AG09309 (cell line): ENCODE measurements at places on chromosomes 1 and 21.
A peak's percentile ranks its signal among the peaks of the same experiment; 100 is the strongest.

- no peak for DNase-seq
Observed at GRCh38 chr1:46173361-46173856, 1.5 kb upstream of the TSPAN1 start.

GRCh38 chr1:67110352-67110751 is 24.4 kb downstream of the C1orf141 start:
- no peak for DNase-seq

- DNase-seq, result no peak
Observed at GRCh38 chr21:43961382-43961909, 50.7 kb upstream of the TRAPPC10 start.

DNA sequence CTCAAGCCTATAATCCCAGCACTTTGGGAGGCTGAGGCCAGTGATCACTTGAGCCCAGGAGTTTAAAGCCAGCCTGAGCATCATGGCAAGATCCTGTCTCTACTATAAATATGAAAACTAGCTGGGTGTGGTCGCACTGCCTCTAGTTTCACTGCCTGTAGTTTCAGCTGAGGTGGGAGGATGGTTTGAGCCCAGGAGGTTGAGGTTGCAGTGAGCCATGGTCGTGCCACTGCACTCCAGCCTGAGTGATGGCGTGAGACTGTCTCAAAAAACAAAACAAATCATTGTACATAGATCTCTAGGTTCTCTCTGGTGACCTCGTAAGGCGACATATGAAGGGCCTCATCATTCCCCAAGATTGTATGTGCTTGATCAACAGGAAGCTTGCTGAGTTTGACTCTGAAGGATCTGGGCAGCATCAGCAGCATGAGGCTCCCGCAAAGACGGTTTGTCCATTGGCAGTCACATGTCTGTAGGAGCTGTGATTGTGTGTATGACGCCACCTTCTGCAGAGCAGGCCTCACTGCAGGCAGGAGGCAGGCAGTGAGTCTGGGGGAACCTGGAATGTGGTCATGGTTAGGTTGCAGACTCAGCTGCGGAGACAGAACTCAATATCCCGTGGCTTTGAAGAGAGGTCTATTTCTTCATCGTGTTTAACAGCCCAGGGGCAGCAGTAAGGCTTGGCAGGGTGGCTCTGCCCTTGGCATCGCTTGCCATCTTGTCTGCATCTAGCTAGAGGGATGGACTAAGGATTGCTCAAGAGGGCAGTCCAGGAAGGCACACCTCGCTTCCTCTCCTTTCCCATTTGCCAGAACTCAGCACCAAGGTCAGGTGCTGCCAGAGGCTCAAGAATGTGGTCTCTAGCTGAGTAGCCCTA is 14.0 kb downstream of the ATP5PO start:
- DNase-seq, result peak; percentile 32

GRCh38 chr21:35252831-35253230 is 203.7 kb upstream of the RUNX1 start:
- peak; percentile 62 for DNase-seq

- no peak for DNase-seq
Observed at GRCh38 chr1:206953626-206954025, 7.4 kb upstream of the PIGR start.

DNA sequence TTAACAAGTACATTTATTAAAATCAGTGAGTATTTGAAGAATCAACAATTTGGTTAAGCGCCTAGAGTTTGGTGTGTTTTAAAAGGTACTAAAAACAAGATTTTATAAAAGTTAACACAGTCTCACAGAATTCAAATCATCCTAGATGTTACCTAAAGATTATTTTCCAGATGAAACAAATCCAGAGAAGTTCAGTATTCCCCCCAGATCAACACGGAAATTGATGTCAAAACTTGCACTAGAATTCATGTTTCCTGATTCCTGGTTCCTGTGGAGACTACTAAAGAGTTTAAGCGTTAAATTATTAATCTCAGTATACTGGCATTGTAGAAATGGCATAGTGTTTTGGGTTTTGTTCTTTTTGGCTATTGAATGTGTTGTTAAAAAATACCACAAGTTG is 1.4 kb downstream of the PTBP2 start:
- no peak for DNase-seq

DNA sequence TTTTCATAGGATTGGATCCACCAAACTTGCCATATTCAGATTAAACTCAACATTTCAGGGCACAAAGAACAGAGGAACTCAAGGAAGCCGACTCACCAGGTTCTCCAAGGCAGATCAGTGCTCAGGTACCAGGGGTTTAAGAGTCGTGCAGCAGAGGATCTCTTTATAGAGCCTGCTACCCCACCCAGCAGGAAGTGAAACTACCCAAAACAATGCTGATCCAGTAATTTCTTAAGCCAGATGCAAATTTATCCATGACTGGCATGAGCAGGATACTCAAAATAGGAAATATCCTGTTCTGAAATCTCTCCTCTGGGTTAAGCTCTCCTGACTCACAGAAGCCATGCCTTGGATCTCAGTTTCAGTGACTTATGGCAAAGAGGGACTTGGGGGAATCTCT is at the start of gene SPRR2A:
Gene SPRR2A (minus strand): TSS at position 138 of the 400 bp plus-strand sequence. CDS start 777 bp downstream, outside the sequence.
- no peak for DNase-seq

DNA sequence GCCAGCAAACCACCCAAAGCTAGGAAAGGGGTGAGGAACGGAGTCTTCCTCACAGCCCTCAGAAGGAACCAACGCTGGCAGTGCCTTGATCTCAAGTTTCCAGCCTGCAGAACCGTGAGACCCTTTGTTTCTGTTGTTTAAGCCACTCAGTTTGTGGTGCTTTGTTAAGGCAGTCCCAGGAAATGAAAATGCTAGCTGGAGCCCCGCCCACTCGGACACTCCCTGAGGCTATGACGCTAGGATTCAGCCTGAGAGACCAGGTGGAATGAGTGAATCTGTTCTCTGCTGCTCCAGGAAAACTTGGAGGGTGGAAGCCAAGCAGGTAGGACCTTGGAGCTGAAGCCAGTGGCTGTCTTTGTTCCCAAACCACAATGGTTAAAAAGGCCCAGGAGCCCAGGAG is 196.5 kb upstream of the POU3F1 start:
- no peak for DNase-seq

DNA sequence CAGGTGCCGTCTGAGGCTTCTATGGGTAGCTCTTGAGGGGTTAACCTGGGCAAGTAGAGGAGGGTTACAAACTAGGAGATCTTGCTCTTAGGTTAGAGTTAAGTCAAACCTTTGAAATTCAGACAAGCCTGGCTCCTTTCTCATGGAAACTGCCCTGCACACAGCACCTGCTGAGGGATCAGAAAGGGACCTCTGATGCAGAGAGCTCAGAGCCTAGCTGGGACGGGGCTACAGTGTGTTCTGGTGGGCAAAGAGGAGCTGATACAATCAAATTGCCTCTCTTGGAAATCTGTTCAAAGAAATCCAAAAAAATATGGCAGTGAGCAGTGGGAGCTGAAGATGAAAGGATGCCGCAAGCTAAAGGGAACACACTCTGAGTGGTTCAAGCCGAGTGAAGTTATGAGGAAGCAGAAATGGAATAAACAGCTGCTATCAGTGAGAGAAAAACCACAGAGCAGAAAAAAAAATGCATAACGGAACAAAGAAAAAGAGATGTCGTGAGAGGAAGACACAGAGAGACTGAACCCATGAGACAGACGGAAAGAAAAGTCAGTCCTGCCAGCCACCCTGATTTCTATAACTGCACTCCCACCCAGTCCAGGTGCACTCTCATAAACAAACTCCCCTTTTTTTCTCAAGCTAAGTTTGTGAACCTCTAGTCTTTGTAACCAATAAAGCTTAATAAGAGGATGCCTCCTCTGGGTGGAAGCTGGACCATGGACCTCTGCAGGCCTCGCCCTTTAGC is 26.6 kb downstream of the PAFAH2 start:
- DNase-seq, result no peak

DNA sequence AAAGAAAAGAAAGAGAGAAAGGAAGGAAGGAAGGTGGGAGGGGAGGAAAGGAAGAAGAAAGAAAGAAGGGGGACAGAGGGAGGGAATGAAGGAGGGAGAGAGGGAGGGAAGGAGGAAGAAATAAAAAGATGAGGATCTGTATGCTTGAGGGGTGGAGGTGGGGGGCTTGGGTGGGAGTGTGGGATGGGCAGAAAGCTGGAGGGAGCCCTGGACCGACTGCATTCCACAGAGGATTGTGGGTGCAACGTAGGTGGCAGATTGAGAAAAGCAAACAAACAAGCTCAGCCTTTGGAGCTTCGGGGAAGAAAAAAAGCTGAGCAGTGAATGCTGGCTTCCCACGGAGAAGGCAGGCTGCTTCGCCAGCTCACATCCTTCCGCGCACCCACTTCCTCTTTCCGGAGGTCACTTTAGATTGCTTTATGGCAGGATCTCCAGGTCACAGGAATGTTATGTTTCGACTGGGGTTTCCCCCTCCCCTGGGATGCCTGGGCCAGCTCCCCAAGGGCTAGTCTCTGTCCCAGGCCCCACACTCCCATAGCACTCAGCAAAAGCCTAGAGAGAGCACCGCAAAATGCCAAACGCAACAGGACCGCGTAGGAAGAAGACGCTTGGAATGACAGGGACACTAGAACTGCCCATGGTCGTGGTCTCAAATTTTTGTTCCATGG is 20.7 kb upstream of the LGALS8 start:
- DNase-seq, result no peak

DNA sequence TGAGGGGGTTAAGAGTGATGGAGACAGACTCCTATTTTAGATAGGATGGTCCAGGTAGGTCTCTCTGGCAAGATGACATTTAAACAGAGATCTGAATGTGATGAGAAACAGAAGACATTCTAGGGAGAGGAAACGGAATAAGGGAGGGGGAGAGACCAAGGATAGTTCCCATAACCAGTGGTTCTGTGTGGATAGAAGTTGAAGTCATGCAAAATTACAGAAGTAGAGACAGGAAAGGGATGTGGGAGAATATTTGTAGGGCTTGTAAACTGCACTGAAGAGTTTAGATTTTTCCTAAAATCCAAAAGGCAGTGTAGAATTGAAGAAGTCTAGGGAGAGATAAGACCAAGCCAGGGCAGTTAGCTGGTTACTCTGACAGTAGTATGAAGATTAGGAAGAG is 200.6 kb downstream of the GRIK1 start:
- DNase-seq, result no peak

DNA sequence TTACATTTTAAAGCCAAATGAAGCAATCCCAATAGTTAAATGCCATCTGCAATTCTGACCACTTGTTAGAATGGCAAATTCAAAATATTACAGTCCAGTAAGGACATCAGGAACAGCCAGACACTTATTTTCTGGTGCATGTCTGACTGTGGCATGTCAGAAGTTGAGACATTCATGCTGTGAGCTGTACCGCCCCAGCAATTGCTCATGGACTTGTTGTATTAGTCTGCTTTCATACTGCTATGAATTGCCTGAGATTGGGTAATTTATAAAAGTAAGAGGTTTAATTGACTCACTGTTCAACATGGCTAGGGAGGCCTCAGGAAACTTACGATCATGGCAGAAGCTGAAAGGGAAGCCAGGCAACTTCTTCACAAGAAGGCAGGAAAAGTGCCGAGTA is 19.1 kb downstream of the DDAH1 start:
- peak; percentile 70 for DNase-seq

GRCh38 chr1:78427506-78427905 is 63.3 kb upstream of the PTGFR start:
- DNase-seq, result no peak

DNA sequence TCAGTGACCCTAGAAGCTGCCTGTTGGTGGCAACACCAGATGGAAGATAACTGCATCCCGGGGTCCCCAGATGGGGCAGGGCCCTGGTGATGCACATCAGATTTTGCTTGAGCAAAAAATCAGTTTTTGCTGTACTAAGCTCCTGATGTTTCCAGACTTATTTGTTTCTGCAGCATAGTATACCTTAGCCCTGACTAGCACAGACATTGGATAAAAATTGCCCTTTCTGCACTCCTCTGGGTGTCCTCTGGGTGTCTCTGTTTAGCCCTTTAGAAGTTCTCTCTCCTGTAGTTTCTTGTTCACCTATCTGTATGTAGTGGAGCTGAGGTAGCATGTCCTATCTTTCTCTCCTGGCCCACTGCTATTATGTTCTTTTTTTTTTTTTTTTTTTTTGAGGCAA is 30.3 kb upstream of the PLA2G2C start:
- no peak for DNase-seq

DNA sequence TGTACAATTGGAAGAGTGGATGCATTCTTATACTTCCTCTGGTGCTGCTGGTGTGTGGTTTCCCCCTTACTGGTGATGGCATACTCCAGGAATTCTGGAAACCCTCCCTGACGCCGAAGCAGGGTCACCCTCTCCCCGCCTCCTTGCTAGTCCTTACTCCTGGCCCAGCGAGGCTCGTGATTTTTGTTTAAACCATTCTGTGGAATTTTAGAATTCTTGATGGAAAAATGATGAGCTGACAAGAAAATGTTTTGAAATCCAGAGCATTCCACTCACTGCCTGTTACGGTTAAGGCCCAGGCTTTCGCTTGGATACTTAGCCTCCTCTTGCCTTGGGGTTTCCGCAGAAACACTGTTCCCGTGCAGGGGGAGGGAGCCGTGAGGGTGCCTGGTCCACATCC is 41.1 kb downstream of the IL6R start:
- DNase-seq, result peak; percentile 75

DNA sequence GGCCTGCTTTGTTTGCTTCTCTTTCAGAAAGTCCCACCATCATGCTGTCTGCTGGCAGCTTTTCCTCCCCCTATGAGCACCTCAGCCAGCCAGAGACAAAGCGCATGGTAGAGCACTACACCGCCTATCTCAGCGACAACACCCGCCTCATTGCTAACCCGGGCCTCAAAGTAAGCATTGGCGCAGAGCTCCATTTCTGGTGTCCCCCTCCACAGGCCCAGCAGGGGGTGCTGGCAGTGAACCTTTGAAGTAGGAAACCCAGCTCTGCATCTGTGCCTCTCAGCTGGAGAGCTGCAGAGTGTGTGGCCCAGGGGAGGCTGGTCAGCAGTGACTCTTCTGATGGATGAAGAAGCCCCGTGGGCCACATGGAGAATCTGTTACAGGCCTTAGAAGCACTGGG is 81.2 kb upstream of the RAVER2 start:
- no peak for DNase-seq

- peak; percentile 37 for DNase-seq
Observed at GRCh38 chr1:210883821-210884220, 250.1 kb downstream of the KCNH1 start.

- DNase-seq, result no peak
Observed at GRCh38 chr1:111203681-111204200, 3.3 kb upstream of the DENND2D start.

DNA sequence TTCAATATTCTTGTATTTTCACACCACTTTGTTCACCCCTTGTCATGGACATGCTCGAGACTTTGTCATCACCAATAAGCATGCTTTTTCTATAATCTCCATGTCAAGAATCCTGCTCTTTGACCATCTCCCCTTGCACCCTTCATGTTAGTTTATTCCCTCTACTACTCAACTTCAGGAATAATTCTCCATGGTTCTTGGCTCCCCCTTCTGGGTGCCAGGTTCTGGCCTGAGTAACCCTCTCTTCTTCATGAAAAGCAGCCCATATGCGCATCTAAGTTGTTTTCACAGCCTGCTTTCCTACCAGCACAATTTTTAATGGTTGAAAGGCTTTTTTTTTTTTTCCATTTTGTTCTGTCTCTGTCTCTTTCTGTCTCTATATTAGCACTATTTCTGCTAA is 160.7 kb downstream of the LEPR start:
- no peak for DNase-seq
